ENCODE measurements at places on chromosomes 3 and 15.

DNA sequence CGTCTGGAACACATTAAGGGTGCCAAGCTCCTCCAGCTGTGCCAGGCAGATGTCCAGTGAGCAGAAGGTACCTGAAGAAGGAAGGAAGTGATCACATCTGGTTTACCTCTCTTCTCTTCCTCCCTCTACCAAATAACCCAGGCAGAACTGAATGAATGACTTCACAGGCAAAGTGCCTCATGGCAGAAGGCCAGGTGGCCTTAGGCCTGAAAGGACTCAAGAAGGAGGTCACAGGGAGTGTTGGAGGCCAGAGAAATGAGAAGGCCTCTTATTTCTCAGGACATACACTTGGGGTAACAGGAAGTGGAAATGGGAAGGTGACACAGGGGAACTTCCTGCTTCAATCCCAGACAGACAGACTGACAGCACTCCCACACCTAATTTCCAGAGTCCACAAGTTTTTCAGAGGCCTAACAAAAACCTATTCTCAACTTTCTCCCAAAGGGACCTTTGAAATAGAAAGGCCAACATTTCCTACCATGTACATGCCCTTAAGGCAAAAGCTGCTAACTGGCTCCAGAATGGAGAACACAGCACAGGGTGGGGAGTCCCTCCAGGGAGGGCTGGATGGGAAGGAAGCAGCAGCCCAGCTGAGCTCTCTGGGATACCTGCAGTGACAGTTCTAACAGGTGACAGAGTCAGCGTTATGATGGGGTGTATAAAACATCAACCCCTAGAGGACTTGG is 17.6 kb upstream of the SIN3A start:
- no peak for DNase-seq

- DNase-seq = no peak
Measured at GRCh38 chr15:33722005-33722672, 246.2 kb upstream of the CHRM5 start.

DNA sequence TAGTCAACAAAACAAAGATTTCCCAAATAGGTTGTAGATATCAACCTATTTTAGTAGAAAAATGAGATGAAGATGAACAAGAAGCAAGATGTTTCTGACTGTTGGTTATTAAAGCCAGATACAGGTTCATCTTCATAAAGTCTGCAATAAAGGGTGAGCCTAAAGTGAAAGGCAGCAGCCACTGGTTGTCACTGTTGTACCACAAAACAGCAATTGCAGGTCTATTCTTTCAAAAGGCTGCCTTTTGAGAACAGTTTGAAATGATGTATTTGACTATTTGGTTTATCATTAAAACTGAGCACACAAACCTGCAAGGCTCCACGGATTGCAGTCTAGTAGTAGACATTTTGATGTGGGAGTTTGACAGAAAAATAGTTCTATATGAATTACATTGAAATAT is 543.4 kb downstream of the GBE1 start:
- DNase-seq = peak; percentile 29

- no peak for DNase-seq
Measured at GRCh38 chr15:77505556-77505955, 84.9 kb downstream of the HMG20A start.

GRCh38 chr3:171839270-171839669 is 3.9 kb upstream of the TMEM212 start:
- DNase-seq = no peak

DNA sequence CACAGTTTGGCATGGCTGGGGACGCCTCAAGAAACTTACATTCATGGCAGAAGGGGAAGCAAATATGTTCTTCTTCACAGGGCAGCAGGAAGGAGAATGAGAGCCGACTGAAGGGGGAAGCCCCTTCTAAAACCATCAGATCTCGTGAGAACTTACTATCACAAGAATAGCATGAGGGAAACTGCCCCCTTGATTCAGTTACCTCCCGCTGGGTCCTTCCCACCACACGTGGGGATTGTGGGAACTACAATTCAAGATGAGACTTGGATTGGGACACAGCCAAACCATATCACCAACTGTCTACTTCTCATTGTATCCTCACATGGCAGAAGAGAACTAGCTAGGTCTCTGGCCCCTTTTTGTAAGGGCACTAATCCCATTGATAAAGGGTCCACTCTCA is 30.5 kb downstream of the CCDC32 start:
- DNase-seq = no peak

DNA sequence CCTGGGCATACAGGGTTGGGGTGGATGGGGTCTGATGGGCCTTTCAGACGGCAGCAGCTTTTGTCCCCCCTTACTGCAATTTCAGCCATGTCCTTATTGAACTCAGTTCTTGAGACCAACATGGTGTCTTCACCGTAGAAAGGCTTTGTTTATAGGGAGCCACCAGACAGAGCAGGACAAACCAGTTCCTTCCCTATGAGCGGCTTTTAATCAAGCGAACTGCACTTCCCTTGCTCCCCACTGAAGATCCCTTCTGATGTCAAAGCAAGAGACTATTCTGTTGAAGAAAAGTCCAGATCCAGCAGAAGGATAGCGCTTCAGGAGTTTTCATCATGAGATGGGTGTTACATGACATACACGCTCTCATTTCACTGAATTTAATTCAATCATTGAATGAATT is 100.4 kb downstream of the CD47 start:
- DNase-seq = no peak

GRCh38 chr3:15630646-15631350 is 29.3 kb downstream of the BTD start:
- DNase-seq = peak; percentile 78

GRCh38 chr15:96361309-96362010 is 31.0 kb downstream of the NR2F2 start:
- DNase-seq = no peak

DNA sequence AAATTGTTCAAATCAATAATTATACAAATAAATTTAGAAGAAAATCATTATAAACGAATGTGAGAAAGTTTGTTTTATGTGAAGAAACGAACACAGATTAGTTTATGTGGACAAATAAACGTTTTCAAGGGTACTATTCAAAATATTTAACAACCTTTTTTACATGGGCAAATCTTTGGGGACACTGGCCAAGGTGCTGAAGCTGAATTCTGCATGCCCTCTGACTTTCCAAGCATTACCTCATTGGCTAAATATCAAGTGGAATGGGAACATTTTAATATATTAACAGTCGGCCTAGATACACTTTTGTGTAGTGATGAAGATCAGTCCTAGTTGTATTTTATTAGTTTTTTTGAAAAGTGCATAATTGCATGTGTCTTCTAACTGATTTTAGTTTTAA is 636.4 kb upstream of the DPPA4 start:
- DNase-seq = no peak

GRCh38 chr15:40990080-40990479 is 36.8 kb downstream of the CHAC1 start:
- DNase-seq = no peak

- no peak for DNase-seq
Measured at GRCh38 chr3:134307425-134307824, 56.8 kb upstream of the RYK start.

- no peak for DNase-seq
Measured at GRCh38 chr3:150128126-150128525, 157.4 kb upstream of the PFN2 start.

DNA sequence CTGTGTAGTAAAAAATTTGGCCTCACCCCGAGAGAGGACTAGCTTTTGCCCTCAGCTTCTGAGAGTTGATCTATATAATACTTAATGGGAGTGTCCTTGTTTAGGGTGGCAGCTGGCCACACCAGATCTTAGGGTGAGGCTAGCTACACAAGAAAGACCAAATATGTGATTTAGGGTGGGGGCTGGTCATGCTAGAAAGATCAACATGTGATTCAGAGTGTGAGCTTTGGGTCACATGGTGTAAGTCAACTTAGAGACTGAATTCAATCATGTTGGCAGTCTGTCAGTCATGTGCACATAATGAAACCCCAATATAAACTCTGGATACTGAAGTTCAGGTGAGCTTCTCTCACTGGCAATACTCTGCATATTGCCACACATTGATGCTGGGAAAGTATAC is 120.7 kb upstream of the DAZL start:
- no peak for DNase-seq

GRCh38 chr3:103909395-103909794 is 1457.3 kb upstream of the ALCAM start:
- DNase-seq = no peak

DNA sequence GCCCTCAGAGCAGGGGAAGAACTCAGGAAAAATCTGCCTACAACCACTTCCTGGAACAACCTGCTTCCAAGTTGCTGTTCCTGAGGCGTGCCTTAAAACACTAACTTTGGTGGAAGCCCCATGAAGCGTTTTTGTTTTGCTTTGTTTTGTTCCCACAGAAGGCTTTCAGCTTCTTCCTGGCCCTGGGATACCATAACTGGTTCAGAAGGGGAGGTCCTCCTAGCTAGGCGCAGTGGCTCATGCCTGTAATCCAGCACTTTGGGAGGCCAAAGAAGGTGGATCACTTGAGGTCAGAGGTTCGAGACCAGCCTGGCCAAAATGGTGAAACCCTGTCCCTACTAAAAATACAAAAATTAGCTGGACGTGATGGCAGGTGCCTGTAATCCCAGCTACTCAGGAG is 1.2 kb upstream of the IP6K1 start:
- no peak for DNase-seq

DNA sequence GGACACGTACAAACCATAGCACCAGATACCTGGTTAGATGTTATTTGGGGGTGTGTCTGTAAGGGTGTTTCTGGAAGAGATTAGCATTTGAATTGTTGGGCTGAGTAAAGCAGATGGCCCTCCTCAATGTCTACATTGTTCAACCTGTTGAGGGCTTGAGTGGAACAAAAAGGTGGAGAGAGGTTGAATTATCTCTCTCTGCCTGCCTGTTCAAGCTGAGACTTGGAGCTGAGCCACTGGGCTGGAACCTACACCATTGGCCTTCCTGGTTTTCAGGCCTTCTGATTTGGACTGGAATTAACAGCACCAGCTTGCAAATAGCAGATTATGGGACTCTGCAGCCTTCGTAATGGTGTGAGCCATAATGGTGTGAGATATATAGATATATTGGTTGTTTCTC is 71.3 kb upstream of the CORO2B start:
- DNase-seq = no peak

DNA sequence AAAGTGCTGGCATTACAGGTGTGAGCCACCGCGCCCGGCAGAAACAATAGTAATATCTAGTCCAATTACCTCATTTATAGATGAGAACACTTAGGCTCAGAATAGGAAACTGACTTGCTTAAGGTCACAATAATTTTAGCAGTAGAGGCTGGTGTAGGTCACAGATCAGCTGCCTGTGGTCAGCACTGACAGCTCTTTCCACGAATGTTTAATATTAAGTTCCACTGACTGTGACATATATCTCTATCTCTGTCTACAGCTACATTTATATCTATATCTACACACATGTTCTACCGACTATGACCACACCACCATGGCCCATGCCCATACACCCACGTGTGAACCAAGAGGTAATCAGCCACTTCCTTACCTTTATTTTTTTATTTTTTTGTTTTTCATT is 40.2 kb upstream of the DLG1 start:
- DNase-seq = no peak

DNA sequence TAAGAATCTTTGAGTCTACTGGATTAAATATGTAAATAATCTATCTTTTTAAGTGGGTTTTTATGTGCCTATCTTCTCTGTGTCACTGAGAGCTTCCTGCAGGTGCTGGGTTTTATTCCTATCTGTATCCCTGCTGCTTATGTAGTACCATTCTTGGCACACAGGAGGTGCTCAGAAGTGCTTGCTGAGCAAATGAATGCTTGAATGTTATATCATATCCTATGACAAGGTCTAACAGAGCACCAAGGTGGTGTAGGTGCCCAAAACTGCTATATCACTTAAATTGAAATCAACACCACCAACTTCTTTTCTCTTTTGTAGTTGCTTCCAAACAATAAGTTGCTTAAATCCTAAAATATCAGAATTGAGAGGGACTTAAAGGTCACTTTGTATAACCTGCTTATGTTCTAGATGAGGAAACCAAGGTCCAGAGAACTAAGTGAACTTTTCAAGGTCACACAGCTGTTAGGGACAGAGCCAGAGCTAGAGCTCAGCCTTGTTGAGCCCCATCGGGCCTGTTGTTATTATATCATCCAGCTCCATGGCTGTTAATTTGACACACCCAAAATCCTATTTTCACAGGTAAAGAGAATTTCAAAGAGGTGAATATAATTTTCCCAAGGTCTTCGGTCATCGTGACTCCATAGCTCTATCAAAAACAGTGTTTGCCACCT is 46.0 kb downstream of the CCNL1 start:
- DNase-seq = no peak

- DNase-seq = no peak
Measured at GRCh38 chr3:173869766-173870165, 472.2 kb downstream of the NLGN1 start.

GRCh38 chr15:82647045-82647834 is at the start of gene CPEB1:
Gene CPEB1 (minus strand): TSS chr15:82647363. CDS start chr15:82628459, 18,904 bp downstream.
- DNase-seq = peak; percentile 70

DNA sequence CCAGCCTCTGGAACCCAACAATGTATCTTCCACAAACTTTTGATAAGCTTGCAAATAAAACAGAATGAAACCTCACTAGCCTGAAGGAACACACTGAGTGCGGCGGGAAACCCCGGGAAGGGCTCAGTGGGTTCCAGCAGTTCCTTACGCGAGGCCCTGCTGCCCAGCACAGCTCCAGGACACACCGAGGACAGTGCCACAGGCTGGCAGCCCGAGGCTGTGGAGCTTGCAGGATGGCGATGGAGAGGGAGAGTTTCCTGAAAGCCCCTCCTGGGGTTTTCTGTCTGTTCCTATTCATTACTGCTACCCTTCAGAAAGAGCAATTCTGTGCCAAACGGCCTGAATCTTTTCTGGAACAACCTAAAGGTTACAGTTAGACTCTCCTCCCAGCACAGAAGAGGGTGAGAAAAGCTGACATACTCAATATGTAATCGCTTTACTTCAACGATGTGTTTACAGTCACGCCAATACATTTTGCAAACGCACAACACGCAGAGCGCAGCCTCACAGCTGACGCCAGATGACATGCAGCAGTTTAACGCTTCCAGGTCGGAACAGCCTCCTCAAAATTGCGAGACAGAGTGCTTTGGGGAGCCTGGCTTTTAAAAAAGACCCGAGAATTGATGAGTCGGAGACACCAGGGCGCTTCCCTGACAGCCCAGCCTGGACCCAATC is 57.1 kb upstream of the RPL32 start:
- no peak for DNase-seq

- DNase-seq = no peak
Measured at GRCh38 chr3:64213224-64213878, 11.9 kb downstream of the PRICKLE2 start.

DNA sequence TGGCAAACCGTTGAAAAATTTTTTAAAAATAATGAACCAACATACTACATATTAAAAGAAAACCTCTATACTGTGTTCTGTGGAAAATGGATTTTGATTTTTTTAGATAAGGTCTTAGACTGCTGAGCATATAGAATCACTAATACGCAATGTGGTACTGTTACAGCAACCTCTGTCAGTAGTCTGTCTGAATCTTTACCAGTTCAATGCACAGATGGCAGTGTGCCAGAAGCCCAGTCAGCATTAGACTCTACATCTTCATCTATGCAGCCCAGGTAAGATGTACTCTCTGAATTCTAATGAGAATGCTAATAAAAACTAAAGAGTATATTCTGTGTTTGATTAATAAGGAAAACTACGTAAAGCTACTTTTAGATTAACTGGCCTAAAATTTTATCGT is 31.3 kb upstream of the FAH start:
- DNase-seq = peak; percentile 14

All from NCI-H226 (cell line).